MM.1S (cell line): ENCODE measurements at places on chromosomes 2 and 18.

- no peak for DNase-seq
- no peak overlapping the region for H3K4me3 ChIP-seq
- H3K27me3 ChIP-seq, result peaks cover 26% of the 10 kb centered on the region
Measured at GRCh38 chr18:49563130-49563540, 1.3 kb downstream of the LIPG start.

GRCh38 chr2:132904142-132904842 lies 234.3 kb upstream of the LYPD1 start:
- no peaks in the 10 kb centered on the region for H3K36me3 ChIP-seq
- DNase-seq, result no peak
- H3K27ac ChIP-seq, result no peak overlapping the region
- no peaks in the 10 kb centered on the region for H3K4me1 ChIP-seq

- peak; percentile 21 for DNase-seq
- no peaks in the 10 kb centered on the region for H3K27me3 ChIP-seq
- no peaks in the 10 kb centered on the region for H3K36me3 ChIP-seq
- peaks cover 6% of the 10 kb centered on the region; the same call in 1 of the 2 replicates for H3K4me1 ChIP-seq
Measured at GRCh38 chr2:109720380-109721106, 73.6 kb upstream of the RGPD5 start.

DNA sequence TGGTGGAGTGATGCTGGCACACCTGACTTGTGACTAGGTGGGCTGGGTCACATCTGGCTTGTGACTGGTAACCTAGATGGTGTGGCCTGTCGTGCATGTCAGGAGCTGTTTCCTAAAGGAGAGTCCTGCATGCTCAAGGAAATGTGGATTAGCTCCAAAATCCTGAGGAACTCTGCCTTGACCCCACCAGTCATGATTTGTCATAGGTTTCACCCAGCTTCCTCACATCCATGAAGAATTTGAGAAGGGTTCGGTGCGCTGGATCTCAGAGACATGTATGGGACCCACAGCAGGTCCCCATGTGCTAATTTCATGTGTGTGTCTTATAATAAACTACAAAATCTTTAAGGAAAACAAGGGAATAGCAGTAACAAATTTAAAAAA lies 107.2 kb downstream of the COL6A3 start:
- no peak overlapping the region for H3K4me3 ChIP-seq
- H3K27me3 ChIP-seq, result no peaks in the 10 kb centered on the region
- no peak for DNase-seq
- H3K4me1 ChIP-seq, result no peaks in the 10 kb centered on the region
- H3K36me3 ChIP-seq, result no peaks in the 10 kb centered on the region

DNA sequence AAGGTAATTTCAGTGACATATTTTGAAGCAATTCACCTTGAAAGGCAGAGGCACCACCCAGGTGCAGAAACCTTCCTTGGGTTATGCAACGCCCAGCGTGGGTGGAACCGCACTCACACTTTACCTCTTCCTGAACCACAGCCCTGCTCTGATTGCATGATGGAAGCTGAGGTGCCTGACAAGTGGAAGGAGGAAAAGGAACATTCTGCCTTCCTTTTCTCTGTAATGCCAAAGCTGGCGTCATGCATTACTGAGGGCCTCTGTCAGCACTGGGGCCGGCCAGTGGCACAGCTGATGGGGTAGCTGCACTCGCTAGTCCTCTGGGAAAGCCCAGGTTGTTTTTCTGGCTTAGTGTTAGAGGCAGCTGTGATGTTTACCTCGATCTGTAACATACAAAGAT lies 266.5 kb downstream of the NEDD4L start:
- H3K27me3 ChIP-seq, result no peaks in the 10 kb centered on the region
- H3K4me3 ChIP-seq, result no peak overlapping the region
- H3K36me3 ChIP-seq, result no peaks in the 10 kb centered on the region
- H3K4me1 ChIP-seq, result no peaks in the 10 kb centered on the region

DNA sequence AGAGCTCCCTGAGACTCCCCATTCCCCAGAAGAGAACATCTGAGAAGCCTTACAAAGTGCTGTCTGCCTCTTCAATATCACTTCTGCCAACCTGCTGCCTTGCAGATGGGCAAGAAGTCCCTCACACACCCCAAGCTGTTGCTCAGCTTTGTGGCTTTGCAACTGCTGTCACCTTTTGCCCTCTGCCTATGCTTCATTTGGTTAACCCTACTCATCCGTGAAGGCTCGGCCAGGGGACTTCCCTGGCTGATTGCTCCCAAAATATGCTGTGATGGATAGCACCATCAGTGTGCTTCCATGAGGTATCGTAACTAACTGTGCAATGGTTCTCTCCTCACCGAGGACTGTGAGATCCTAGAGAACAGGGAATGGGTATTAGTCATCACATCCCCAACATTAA lies 88.9 kb upstream of the CYP1B1 start:
- H3K36me3 ChIP-seq, result no peaks in the 10 kb centered on the region
- no peak overlapping the region for H3K4me3 ChIP-seq
- H3K4me1 ChIP-seq, result no peaks in the 10 kb centered on the region
- H3K27ac ChIP-seq, result no peak overlapping the region
- DNase-seq, result no peak

DNA sequence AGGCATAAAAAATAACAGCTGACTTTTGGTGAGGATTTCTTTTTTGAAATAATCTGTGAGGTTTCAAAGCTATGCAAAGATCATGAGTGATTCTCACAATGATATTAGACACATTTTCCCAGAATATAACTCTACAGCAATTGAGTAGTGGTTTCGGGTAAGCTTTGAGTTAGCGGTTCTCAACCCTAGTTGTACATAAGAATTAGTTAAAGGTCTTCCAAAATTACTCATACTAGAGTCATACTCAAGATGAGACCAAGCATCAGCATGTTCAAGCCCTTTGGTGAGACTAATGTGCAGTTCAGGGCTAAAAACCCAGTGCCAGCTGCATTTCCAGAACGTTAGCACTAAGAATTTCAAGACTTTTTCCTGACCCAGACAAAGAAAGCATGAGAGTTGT lies 31.1 kb downstream of the DSG4 start:
- no peaks in the 10 kb centered on the region for H3K4me1 ChIP-seq
- no peak for DNase-seq
- H3K36me3 ChIP-seq, result no peaks in the 10 kb centered on the region
- H3K27me3 ChIP-seq, result no peaks in the 10 kb centered on the region

- no peak overlapping the region for H3K27ac ChIP-seq
- no peak for DNase-seq
- H3K27me3 ChIP-seq, result 0 out of 2 replicates have a peak, but pooled peaks cover 3% of the 10 kb centered on the region
- H3K4me1 ChIP-seq, result no peaks in the 10 kb centered on the region; the same call in 1 of the 2 replicates
- H3K36me3 ChIP-seq, result no peaks in the 10 kb centered on the region
- no peak overlapping the region for H3K4me3 ChIP-seq
Measured at GRCh38 chr2:231199219-231199618, 788 bp downstream of the ARMC9 start.

DNA sequence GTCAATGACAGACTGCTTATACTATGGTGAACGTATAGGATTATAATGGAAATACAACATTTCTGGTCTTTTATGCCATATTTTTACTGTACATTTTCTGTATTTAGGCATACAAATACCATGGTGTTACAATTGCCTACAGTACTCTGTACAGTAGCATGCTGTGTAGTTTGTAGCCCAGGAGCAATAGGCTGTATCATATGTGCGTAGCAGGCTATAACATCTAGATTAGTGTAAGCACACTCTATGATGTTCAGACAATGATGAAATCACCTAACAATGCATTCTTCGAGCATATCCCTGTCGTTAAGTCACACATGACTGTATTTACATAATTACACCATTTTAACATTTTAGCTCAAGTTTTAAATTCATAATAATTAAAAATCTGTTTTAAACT lies 556.6 kb upstream of the ZNF804A start:
- H3K4me1 ChIP-seq, result no peaks in the 10 kb centered on the region
- H3K27me3 ChIP-seq, result no peaks in the 10 kb centered on the region
- no peak overlapping the region for H3K27ac ChIP-seq
- no peak for DNase-seq
- no peak overlapping the region for H3K4me3 ChIP-seq

- no peaks in the 10 kb centered on the region for H3K36me3 ChIP-seq
- no peaks in the 10 kb centered on the region for H3K27me3 ChIP-seq
- H3K4me3 ChIP-seq, result no peak overlapping the region
- DNase-seq, result no peak
- no peak overlapping the region for H3K27ac ChIP-seq
Measured at GRCh38 chr2:79370976-79371538, 141.8 kb upstream of the CTNNA2 start.

DNA sequence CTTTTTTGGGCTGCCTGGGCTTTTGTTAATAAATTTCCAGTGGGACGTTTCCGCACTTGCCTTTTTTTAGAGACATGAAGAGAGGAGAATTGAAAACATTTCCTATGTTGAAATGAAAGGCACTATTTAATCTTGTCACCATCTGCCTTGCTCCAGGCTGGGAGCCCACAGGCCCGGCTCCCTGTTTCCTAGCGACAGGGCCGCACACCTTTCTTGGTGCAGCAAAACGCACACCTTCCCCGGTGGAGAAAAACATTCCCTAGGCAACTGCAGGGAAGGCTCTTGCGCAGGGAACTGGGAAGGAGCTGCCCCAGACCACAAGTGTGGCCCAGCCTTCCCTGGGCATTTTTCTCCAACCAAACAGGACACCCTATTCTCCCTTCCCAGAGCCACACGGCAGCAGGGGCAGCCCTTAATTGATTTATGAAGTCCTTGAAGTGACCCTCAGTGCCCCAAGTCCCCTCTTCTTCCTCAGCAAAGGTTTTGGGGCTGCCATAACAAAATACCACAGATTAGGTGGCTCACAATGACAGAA lies 132.9 kb upstream of the MSH6 start:
- H3K4me1 ChIP-seq, result no peaks in the 10 kb centered on the region
- no peak overlapping the region for H3K4me3 ChIP-seq
- H3K27ac ChIP-seq, result no peak overlapping the region
- DNase-seq, result no peak
- H3K27me3 ChIP-seq, result no peaks in the 10 kb centered on the region

DNA sequence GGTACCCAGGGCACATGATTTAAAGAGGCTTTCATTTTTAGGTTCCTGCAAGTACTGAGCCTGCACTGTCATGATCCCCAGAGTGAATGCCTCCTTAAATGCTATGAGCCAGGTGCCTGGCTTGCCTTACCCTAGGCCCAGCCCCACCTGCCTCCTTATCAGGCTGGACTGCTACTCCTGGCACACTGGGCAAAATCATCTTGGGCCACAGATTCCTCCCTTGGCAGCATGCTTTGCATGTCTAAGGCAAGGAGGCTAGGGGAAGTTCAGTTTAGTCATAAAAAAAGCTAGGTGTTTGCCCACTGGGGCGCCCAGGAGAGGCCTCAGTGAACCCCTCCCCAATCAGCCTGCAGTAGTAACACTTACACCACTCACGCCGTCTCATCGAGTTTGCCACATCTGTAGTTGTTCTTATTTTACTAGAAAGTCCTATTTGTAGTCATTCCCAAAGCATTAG lies 45.1 kb downstream of the LBH start:
- H3K27me3 ChIP-seq, result no peaks in the 10 kb centered on the region
- no peak overlapping the region for H3K27ac ChIP-seq
- H3K36me3 ChIP-seq, result no peaks in the 10 kb centered on the region
- H3K4me3 ChIP-seq, result no peak overlapping the region

- no peaks in the 10 kb centered on the region for H3K36me3 ChIP-seq
- DNase-seq, result no peak
- no peak overlapping the region for H3K27ac ChIP-seq
- no peaks in the 10 kb centered on the region for H3K27me3 ChIP-seq
- no peaks in the 10 kb centered on the region for H3K4me1 ChIP-seq
Measured at GRCh38 chr2:235739704-235740415, 246.0 kb downstream of the AGAP1 start.

DNA sequence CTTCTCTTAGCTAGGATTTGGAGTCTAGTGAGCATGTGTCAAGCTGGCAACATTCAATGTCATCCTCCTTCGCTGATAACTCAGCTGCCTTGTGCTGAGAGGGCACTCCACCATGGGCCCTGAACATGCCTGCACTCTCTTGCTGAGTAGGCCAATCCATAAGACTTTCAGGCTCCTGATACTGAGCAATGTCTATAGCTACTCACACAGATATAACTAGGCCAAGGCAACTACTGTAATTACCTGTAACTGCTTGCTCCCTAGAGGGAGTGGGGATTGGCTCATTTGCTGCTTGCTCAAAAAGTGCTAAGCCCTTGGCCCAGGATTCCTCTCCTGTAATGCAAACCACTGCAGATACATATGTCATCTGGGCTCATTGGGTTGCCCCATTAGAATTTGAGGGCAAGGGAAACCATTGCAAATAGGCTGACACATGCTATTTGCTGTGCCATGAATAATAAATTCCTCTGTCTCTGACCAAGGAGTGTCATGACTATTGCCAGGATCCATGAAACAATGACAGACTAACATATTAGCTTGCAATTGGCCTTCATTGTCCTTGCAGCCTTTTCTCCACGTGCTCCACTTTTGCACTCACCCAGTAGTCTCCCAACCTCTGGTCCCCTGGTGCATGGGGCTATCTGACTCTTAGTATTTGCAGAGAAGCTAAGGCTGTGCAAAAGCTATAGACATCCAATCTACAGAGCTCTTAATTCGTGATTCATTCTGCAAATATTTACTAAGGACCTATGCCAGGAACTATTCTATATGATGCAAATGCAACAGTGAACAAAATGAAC lies 36.9 kb upstream of the BMPR2 start:
- DNase-seq, result no peak
- H3K27ac ChIP-seq, result no peak overlapping the region
- no peaks in the 10 kb centered on the region for H3K27me3 ChIP-seq
- no peaks in the 10 kb centered on the region for H3K4me1 ChIP-seq
- H3K4me3 ChIP-seq, result no peak overlapping the region
- H3K36me3 ChIP-seq, result no peaks in the 10 kb centered on the region

DNA sequence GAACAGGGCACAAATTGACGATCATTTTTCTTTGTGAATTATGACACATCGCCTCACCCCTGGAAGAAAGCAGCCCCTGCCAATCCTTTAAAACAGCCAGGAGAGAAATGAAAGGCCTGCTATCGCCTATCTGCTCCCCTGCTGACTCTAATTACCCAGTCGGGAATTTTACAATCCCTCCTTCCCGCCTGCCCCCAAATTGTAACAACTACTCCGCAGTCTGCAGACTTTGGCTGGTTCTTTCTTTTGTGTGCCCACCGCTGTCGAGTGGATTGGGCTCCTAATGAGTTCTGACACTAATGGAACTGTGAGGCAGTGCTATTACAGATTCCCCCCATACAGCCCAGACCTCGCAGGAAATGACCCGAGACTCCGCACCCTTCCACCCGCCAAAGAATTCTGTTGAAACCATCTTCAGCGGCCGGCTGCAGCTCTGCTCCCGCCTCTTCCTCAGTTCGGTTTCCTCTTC lies 281.2 kb upstream of the PARD3B start:
- H3K4me1 ChIP-seq, result peaks cover 12% of the 10 kb centered on the region
- no peak overlapping the region for H3K4me3 ChIP-seq
- peak overlapping the region; percentile 43; the same call in 1 of the 2 replicates for H3K27ac ChIP-seq
- DNase-seq, result no peak

DNA sequence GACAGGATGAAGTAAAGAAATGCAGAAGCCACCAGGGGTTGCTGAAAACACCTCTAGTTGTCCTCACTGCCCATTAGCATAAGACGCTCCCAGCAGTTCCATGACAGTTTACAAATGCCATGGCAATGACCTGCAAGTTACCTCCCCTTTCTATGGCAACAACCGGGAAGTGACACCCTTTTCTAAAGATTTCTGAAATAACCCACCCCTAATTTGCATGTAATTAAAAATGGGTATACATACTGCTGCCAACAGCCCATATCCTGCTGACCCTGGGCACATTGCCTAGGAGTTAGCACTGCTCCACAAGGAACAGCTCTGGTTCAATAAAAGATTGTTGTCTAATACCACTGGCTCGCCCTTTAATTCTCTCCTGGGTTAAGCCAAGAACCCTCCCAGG lies 178.3 kb upstream of the LRATD1 start:
- H3K4me1 ChIP-seq, result no peaks in the 10 kb centered on the region
- H3K4me3 ChIP-seq, result no peak overlapping the region
- no peak overlapping the region for H3K27ac ChIP-seq
- H3K36me3 ChIP-seq, result no peaks in the 10 kb centered on the region
- H3K27me3 ChIP-seq, result no peaks in the 10 kb centered on the region
- DNase-seq, result no peak
